Uterine smooth muscle cell (primary cell): ENCODE measurements at places on chromosomes 2 and 18. TPM values are rescaled to one million over a fixed set of nuclear protein-coding genes. Genes with fewer than 3 reads are reported as not detected.

Gene PAIP2B
- 1.1 and 1.6 TPM in 2 replicates for total RNA-seq

Gene IL1F10
- not detected in 2 replicates for total RNA-seq

Gene PAX3
- under 0.01 and 0.25 TPM in 2 replicates for total RNA-seq

Gene CEBPZ
- total RNA-seq = 59.6 and 81.5 TPM in 2 replicates

Gene ABCG8
- not detected in 2 replicates for total RNA-seq

Gene TEX261
- total RNA-seq = 30.4 and 48.3 TPM in 2 replicates

Gene CAPN14
- total RNA-seq = 0.11 and 0.12 TPM in 2 replicates

Gene CXCR1
- total RNA-seq = not detected in 2 replicates

Gene LIMS2
- total RNA-seq = 0.33 and 1.4 TPM in 2 replicates

Gene STAMBP
- 22.1 and 23.0 TPM in 2 replicates for total RNA-seq

Gene SH3RF3
- total RNA-seq = 2.1 and 4.7 TPM in 2 replicates

Gene SERPINB5
- not detected in 2 replicates for total RNA-seq

Gene ALK
- under 0.01 TPM in 1 of 2 replicates, not detected in the other for total RNA-seq

Gene REV1
- total RNA-seq = 36.1 and 42.9 TPM in 2 replicates

Gene PTH2R
- total RNA-seq = 0.25 TPM in 1 of 2 replicates, not detected in the other
